CMK (cell line): ENCODE measurements at places on chromosomes 2 and 18.

GRCh38 chr18:76859474-76860339 is 37.4 kb downstream of the ZNF236 start:
- no peak for DNase-seq

- no peak for DNase-seq
Measured at GRCh38 chr2:64477979-64478378, 24.0 kb downstream of the LGALSL start.

DNA sequence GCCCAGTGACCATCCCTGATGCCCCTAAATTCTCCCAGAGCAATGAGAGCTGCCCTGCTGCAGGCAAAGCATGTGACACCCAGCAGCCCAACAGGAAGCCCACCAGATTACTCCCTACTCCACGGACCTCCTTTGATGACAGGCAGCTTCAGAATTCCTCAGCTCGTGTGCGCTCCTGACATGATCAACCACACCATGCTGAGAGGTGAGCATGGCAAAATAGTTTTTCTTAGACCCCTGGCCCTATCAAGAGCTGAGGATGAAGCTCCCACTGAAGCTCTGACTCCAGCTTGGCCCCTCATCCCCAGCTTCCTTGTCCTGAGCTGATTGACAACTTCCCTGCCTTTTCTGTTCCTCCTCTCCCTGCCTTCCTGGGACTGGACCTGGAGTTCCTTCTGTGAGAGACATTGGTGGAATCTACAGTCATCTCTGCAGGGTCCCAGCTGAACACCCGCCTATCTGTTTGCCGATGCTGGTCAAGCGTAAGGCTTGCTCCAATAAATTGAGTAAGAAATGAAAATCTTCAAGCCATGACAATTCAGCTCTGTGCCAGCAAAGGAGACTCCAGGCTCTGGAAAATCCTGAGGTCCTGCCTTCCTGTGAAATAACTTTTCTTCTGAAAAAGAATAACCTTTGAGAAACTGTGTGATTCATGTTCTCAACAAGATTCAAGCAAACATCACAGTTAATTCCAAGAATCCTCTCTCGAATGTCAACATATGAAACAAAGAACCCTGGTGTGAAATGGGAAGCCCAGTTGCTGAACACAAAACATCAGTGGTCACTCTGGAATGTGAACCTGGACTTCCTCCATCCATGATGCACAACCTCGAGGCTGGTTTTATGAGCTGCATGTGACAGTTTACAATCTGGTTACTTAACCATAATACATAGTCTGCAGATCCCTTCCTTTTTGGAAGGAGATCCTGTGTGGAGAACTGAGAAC is 201.1 kb downstream of the SPP2 start:
- DNase-seq: no peak

- DNase-seq: no peak
Measured at GRCh38 chr18:74944676-74945075, 264.3 kb downstream of the PTGR3 start.

DNA sequence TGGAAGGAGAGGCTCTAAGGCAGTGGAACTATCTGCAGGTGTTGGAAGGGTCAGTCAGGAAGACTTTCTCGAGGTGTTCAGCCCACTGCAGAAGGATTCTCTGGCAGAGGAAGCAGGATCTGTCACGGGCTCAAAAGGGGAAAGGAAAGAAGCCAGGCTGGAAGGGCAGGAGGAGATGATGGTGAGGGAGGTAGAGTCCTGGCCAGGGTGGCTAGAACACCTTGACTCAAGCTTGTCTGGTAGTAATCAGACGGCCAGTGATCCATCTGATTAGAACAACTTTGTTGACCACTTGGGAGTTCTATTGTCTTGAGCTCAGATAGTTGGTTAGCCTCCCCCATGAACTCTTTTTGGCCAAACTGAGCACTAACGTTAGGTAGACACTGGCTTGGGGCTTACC is 9.7 kb upstream of the ATOH8 start:
- no peak for DNase-seq

GRCh38 chr2:118124288-118124891 is 36.1 kb downstream of the INSIG2 start:
- no peak for DNase-seq

DNA sequence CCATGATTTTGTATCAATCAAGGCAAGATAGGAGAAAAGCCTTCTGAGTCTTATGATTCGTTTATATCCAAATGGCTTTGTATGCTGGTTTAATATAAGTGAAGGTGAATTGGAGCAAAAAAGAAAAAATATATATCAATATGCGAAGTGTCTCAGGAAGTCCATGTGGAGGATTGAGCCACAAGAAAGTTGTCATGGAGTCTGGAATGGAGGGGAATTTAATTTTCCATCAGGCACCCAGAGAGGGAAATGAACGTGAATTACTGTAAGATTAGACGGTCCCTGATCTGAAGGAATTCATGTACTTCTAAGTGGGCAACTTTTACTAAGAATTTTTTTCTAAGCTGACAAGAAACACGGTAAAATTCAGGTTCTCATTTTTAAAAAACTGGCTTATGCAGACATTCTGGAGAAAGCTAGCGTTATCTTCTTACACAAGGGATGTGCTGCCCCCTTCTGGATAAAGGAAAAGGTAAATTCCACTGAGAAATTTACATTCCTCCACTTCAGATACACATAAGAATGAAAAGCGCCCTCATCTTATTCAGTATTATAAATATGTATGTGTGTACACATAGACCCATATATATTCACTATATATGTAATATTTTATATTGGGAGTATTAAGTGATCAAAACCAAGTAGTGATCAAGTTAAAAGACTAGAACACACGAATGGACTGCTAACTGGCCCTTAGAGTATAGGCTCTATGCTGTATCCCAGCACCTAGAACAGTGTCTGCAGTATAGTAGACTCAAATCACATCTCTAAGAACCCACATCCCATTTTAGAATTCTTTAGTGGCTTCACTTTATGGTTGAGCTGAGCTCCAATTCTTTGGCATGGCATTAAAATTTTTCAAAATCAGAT is 289.0 kb upstream of the TFPI start:
- DNase-seq: peak; percentile 7

GRCh38 chr2:57973621-57974186 is 72.9 kb upstream of the VRK2 start:
- no peak for DNase-seq

DNA sequence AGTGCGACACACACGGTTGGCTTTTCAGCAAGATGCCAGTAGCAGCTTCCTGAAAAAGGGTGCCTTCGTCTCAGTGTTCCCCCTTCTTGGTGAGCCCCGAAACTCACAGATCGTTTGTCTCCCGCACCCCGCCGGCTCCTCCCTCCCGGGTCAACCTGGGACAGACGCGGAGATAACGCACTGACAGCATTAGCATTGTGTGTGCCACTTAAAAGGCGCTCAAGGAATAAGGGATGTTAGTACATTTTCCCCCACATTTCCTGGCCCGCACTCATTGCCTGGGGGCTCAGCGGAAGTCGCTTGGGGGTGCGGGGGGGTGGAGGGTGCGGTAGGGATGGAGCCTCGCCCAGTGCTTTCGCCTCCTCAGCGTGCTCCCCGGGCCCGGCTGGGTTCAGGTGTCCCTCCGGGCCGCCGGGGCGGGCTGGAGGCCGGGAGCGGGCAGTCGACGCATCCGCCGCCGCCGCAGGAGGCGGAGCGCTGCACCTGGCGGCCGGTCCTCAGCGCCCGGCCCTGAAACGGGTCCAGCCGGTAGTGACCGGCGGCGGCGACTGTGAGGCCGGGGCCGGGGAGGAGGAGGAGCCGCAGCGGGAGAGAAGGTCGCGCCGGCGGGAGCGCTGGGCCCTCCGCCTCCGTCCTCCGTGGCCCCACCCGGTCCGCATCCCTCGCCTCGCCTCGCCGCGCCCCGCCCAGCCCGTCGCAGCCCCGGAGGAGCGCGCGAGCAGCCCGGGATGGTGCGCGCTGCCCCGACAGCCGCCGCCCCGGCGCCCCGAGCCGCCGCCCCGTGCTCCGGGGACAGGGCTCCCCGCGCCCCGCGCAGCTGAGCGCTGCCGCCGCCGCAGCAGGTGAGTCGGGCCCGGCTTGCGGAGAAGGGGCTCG is at the start of gene MFSD6:
Gene MFSD6 (plus strand): TSS at position 694 of the 876 bp plus-strand sequence. CDS start 27,675 bp downstream, outside the sequence.
- no peak for DNase-seq

GRCh38 chr18:62510789-62511188 is 12.0 kb upstream of the ZCCHC2 start:
- no peak for DNase-seq

DNA sequence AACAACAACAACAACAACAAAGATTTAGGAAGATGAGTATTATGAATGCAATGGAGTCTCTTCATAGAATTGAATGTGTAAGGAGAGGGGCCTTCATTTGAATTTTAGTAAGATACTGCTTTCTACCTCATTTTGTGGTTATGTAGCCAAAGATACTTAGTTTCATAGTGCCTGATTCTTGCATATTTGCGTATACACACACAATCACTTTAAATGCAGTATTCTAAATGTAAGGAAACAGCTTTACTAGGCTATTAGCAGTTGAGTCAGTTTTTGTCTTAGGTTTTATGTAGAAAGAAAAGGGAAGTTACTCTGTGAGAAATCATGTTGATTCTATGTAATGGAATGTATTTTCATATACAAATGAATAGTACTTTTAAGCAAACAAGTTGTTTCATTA is 80.5 kb downstream of the HAUS1 start:
- no peak for DNase-seq

DNA sequence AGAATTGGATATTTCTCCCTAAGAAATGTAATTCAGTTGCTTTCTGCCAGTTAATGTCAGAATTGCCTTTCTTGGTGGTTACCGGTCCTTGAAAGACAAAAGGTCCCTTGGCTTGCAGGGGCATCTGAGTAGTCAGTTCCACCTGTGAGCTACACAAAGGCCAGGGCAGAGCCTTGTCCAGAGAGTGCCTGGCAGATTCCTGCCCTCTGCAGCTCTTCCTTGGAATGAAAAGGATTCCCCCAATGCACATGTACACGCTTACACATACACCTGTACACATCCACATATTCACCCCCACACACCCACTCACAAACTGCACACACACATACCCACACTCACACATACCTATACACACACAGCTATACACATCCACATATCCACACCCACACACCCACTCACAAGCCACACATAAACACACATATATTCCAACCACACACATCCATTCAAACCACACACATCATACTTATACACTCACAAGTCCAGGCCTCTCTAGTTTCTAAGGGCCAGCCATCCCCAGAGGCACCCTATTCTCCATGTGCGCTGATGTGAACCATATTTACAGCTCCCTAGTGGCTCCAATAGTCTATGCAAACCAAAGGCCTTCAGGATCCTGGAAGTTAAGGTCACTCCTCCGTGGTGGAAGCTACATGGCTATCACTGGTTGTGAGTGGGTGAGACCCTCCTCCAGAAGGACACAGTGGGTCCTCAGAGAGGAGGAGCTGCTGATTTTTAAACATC is 9.6 kb downstream of the CYRIA start:
- DNase-seq: no peak

- DNase-seq: no peak
Measured at GRCh38 chr2:161419638-161420190, 3.6 kb downstream of the TBR1 start.

DNA sequence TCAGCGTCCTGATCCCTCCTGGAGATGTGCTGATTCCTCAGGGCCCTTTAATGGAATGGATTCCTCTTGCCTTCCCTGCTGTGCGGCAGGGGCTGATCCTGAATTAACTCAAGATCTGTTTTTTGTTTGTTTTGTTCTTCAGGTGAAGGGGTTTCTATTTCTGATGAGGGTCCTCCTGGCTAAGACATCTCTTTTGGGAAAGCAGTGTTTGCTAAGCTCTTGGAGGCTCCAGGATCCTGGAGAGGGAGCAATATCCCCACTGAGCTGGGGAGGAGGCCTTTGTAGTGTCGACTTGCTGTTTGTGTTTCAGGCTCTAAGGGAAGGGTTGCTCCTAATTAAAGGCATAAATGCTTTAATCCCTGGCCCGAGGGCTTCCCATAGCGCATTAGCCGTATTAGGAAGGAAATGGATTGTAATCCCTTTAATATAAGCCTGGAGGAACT is 65.3 kb upstream of the FOXI3 start:
- no peak for DNase-seq

DNA sequence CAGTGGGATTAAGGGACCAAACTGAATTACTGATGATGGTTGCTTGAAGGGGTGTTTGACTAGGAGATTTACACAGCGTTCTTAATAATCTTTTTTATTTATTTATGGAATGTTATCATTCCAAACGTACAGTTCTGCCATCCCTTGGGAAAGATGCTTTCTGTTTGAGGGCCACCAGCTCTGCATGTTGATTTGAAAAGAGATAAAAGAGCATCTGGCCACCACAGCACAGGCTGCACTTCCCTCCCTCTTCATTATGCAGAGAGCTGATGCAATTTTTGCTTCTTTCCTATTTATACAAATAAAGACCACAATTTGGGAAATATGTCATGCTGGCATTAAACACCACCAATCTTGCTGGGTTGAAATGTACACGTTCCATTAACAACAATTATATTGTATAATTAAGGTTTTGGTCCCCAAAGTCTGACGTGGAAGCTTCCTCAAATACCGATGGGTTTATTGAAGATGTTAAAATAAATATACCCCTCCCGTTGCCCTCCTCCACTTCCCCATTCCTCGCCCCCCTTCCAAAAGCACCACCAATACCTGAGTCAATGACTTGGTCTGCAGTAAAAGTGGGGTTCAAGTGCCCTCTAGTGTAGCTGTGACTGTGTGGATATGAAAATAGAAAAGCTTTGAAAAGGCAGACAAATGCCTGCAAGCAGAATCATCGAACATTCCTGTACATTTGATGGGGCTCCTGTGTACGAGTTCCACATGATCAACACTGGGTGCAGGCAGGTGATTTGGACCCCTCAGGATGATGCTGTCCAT is 211.9 kb downstream of the HRH4 start:
- DNase-seq: no peak

DNA sequence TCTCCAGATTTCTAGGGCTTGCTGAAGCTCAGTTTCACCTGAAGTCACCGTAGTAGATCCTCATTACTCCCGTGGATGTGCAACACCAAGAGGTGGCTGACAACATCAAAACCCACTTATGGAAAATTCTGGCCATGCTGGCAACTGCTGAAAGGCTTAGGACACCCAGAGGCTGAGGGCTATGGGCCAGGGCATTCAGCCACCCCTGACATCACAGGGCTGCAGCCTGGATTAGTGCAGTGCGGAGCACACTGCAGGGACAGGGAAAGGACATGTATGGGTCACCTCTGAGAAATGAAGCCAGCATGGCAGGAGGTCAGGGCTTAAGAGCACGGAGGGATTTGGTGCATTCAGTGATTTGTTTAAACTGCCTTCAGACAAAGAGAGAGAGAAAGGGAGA is 300.6 kb downstream of the TDRD15 start:
- no peak for DNase-seq

DNA sequence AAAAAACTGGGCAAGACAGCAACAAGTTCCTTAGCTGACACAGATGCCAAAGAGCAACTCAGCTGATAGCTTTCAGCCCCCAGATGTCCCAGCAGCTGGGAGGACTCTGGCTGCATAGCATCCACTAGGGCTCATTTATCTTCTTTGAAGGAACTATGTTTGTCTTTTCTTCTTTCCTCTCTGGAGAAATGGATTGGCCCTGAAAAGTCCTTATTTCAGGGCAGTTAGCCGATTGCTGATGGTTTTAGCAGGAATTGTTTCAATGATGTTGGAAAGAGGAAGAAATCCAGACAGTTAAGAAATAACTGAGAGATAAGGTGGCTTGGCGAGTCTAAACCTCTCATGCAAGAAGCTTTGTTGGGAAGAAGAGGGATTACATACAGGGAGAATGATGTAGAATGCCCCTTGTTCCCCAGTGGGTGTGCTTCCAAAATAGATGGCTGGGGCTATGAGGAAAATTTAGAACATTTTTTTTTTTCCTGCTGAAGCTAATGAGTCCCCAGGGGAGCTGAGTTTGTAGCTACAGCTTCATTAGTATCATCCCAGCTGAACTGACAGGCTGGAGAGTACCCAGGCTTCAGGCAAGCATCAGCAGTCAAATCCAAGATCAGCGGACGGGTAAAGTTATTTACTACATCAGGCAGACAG is 33.6 kb upstream of the SERPINE2 start:
- no peak for DNase-seq

GRCh38 chr2:127535918-127536317 is 435 bp downstream of the MYO7B start:
- DNase-seq: no peak
